ENCODE measurements at places on chromosomes 2 and 18.

GRCh38 chr18:58156516-58156915 lies 112.5 kb downstream of the NEDD4L start:
- no peak for DNase-seq

DNA sequence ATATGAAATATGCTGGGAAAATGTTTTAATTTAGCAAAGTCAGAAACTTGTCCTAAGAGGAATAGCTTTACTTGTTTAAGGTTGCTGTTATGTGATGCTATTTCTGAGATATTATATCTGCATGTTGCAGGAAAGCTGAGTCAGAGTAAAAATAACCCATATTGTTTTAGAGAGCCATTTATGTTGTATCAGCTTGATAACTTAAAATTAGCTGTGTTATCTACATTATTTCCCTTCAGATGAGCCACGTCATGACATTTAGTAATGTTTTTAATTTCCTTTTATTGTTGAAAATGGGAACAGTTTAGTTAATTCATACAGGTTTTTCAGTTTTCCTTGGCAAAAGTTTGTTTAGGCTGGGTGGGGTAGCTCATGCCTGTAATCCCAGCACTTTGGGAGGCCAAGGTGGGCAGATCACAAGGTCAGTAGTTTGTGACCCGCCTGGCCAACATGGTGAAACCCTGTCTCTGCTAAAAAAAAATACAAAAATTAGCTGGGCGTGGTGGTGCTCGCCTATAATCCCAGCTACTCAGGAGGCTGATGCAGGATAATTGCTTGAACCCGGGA lies 55.8 kb downstream of the TTC27 start:
- no peak for DNase-seq

GRCh38 chr18:2529154-2529553 lies 42.2 kb downstream of the METTL4 start:
- no peak for DNase-seq

DNA sequence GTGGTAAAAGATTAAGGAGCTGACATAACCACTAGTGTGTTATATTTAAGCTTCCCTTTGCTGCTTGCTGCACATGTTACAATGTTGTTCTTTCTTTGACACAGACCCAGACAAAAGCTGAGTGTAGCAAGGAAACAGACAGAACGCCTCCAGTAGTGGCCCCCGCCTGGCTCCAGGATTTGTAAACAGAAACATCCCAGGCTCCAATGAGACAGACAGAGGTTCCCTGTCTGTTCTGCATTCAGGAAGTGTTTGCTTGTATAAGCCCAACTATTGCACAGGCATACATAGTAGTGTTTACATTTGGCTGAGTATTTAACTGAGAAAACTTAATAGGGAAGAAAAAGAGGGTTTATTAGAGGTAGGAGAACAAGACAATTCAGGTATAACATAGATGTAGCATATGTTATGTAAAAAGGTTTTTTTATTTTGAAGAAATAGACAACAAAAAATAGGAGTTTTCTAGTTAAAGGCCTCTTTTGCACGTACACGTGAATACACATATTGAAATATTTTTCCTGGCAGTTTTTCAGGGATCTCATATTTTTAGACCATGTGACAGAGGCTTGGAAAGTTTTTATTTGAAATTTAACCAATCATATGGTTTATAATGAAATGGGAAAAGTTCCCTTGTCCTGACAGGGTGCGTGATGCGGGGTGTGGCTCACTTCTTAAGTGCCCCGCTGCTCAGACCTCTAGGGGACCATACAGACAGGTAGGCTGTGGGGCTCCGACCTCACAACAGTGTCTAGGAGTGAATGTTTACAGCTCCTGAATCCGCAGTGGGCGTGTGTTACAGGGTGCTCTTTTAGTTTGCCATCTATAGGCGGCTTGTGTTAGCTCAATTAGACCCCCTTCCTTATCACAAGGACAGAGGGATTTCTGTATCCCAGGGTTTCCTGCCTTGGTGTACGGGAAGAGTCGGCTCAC lies 118.4 kb downstream of the BMPR2 start:
- DNase-seq: no peak

GRCh38 chr18:59996370-59996966 lies 96.7 kb downstream of the PMAIP1 start:
- no peak for DNase-seq

DNA sequence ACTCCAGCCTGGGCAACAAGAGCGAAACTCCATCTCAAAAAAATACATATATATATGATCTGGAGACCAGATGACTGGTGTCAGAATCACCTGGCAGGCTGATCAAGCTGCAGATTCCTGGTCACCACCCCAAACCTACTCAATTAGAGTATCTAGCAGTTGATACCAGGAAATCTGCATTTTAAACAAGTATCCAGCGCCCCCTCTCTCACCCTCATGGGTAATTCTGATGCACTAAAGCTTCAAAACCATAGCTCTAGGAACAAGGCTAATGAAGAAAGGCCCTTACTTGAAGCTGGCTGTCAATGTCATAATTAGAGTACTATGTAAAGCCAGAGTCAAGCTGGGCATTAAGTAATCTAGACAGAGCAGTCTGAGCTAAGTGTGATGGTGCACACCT lies 25.0 kb upstream of the PCBP1 start:
- DNase-seq: no peak

- DNase-seq: no peak
Observed at GRCh38 chr2:45283764-45284620, 274.7 kb upstream of the SIX2 start.

DNA sequence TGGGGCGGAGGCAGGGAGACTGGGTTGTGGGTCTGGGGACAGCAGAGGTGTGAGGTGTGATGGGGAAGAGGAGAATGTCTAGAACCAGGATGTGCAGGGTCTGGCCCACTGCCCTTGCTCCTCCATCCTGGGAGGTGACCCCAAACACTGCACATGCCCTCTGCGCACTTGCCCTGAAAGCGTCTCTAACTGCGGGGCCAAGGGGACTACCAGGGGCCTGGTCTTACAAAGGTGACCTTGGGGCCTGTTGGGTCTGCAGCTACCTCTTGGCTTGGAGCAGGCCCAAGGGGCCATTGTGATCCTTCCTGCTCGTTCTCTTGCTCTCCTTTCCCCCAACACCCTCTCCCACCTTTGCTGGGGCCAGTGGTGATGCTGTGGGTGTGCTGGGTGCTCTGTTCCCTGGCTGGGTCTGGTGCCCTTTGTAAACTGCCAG lies 48.0 kb upstream of the FAHD2A start:
- DNase-seq: no peak

DNA sequence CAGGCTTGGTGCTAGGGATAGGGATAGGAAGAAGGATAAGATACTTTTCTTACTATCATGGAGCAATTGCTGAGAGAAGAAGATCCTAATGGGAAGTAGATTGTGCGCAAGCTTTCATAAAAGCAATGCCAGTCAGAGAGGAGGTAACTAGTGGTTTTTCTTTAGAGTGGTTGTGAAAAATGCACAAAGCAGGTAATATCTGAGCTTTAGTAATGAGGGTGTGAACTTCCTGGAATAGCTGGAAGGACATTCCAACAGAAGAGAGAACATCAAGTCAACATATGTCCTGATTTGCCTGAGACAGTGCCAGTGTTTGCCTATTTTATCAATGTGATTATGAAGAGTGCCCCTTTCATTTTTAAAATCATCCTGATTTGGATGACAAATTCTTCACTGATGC lies 34.1 kb downstream of the CCBE1 start:
- no peak for DNase-seq

GRCh38 chr2:220347626-220348025 lies 720.2 kb downstream of the SLC4A3 start:
- no peak for DNase-seq

- no peak for DNase-seq
Observed at GRCh38 chr2:16019060-16019480, 78.7 kb downstream of the MYCN start.

GRCh38 chr2:207473049-207473930 lies 56.5 kb upstream of the CREB1 start:
- DNase-seq: no peak

DNA sequence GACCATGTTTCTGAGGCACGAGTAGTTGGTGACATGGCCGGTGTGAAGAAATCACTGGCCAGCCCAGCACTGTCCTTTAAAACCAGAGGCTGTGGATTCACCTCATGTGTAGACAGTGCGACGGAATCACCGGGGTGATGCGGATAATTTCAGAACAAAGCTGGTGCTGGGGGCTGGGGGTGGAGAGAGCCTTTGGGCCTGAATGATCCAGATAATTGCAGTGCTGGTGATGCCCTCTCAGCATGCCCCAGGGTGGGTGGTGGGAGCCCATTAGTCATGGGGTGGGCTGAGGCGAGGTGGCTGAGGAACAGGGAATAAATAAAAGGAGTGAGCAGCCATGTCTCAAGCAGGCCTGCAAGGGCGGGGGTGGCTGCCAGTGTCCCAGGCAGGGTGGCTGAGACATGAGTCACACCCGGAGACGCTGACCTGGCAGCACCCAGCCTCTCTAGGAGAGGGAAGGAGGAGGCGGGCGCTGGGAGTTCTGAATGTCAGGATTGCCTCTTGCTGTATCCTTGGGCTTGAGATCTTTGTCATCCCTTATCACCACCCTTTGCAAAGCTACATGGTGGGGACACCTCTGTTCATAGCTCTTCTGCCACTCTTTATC lies 151.1 kb upstream of the MSH6 start:
- no peak for DNase-seq

DNA sequence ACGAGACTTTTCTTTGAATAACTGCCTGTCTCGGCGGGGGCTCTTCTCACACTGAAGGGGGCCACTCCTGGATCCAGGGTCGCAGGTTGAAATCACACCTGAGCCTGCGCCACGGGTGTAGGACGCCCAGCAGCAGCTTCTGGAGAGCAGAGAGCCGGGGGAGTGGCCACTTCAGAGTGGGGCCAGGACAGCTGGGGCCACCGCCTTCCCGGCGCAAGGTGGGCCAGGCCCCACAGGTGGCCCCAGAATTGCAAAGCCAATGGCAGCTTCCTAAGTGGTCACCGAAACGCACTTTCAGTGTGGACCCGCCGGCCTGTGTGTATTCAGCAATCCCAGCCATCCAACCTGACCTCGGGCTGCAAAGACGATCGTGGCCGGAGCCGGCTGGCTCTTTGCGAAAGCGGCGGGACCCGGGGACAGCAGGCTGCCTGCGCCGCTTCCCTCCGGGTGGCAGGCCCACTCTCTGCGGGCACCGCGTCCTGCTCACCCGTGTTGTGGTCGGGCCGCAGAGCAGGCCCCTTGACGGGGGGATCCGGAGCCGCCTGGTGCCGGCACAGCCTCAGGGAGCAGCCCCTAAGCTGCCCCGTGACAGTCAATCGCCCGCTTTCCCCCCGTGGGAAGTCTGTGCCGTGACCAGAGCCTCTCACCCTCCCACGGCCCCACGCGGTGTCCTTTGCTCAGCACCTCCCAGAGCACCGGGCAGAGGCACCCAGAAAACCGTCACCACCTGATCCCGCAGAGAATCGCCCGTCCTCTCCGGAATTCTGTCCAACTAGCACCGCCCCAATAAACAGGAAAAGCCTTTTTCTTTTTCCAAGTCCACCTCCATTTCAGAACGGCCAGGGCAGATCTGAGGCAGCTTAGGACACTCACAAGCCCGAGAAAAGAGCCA lies 144.7 kb downstream of the ZNF516 start:
- DNase-seq: no peak

GRCh38 chr2:55309446-55309845 lies 40.4 kb upstream of the MTIF2 start:
- DNase-seq: no peak

DNA sequence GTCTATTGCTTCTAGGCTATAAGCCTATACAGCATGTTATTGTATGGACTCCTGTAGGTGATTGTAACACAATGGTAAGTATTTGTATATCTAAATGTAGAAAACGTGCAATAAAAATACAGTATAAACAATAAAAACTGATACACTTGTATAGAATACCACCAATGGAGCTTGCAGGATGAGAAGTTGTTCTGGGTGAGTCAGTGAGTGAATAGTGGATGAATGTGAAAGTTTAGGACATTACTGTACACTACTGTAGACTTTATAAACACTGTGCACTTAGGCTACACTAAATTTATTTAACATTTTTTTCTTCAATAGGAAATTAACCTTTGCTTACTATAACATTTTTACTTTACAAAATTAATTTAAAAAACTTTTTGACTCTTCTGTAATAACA lies 679.2 kb upstream of the ZNF804A start:
- no peak for DNase-seq

GRCh38 chr18:59402432-59403090 lies 43.5 kb upstream of the LMAN1 start:
- DNase-seq: peak; percentile 80

GRCh38 chr18:61891894-61892293 lies 913 bp downstream of the RNF152 start:
- DNase-seq: no peak

- no peak for DNase-seq
Observed at GRCh38 chr2:23009545-23010149, 375.3 kb upstream of the KLHL29 start.

- peak; percentile 58 for DNase-seq
Observed at GRCh38 chr2:27322301-27322765, 564 bp downstream of the MPV17 start.

GRCh38 chr2:143481733-143482132 lies 352.5 kb downstream of the ARHGAP15 start:
- no peak for DNase-seq

GRCh38 chr2:170973225-170973491 lies 44.1 kb downstream of the GORASP2 start:
- no peak for DNase-seq

GRCh38 chr2:238449241-238449640 lies 22.5 kb downstream of the ASB1 start:
- DNase-seq: no peak

DNA sequence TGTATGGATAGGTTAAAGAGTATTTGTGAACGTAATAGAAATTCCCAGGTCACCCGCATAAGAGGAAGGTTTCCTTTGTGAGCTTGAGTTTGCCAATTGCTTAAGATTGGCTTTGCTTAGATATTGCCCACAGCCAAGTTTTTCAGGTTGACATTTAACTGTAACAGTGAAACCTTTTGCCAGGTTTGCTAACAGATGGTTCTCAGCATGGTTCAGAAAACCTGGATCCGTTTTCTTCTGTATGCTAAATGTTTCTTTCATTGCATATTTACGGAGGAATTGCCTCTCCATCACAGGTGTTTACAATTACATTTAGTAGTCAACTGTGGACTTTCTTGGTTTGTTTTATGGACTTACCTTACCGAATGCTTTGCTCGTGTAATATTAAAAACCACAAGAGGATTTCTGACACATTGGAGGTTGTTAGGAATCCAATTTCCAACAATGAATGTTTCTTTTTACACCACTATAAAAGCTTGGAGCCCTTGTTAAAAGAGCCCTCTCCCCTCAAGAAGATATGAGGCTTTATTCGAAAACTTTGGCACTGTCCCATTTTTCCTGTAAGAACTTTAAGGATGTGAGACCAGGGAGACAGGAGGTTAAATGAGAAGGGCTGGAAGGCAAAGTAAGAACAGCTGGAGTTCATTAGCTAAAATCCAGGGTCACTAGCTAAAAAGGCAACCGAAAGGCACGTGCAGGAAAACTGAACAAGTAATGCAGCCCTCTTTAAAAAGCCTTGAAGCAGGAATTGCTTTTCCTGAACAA lies 7.8 kb downstream of the CDK15 start:
- no peak for DNase-seq

- no peak for DNase-seq
Observed at GRCh38 chr2:128784626-128785306, 466.1 kb upstream of the HS6ST1 start.

- DNase-seq: no peak
Observed at GRCh38 chr2:144099780-144100377, 420.0 kb downstream of the ZEB2 start.

GRCh38 chr2:201630577-201630976 lies 12.7 kb downstream of the TMEM237 start:
- DNase-seq: no peak

GRCh38 chr2:55093381-55093780 lies 43.1 kb upstream of the RTN4 start:
- no peak for DNase-seq

- no peak for DNase-seq
Observed at GRCh38 chr2:104472076-104472475, 381.8 kb upstream of the POU3F3 start.

All from germinal center (tissue), 1 donor.